Effector CD4-positive, alpha-beta T cell (primary cell): ENCODE measurements at places on chromosomes 5 and 9.

DNA sequence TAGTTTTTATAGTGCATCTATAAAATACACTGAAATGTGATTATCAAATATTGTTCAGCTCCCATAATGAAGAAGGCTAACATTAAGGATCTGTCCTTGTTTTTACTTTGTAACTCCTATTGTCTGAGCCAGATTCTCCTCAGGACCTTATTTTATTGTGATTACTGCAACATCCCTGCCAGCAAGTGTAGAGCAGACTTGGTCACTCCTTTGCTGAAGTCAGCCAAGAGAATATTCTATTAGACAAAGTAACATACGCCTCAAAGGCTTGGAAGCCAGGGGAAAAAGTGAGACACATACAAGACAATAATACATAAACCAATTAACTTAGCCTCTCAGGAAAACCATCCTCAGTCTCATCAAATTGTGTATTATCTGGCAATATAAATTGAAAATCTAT is 269.6 kb downstream of the ARL15 start:
- no peak for DNase-seq

- DNase-seq, result peak; percentile 11
These were observed 106.6 kb downstream of the COL23A1 start for GRCh38 chr5:178483620-178484019.

- no peak for DNase-seq
These were observed at the start of gene SOX30 for GRCh38 chr5:157652377-157652692. SOX30 (minus strand) TSS chr5:157652438; CDS start chr5:157652078, 360 bp downstream.

- no peak for DNase-seq
These were observed 37.0 kb upstream of the OSMR start for GRCh38 chr5:38808666-38809343.

DNA sequence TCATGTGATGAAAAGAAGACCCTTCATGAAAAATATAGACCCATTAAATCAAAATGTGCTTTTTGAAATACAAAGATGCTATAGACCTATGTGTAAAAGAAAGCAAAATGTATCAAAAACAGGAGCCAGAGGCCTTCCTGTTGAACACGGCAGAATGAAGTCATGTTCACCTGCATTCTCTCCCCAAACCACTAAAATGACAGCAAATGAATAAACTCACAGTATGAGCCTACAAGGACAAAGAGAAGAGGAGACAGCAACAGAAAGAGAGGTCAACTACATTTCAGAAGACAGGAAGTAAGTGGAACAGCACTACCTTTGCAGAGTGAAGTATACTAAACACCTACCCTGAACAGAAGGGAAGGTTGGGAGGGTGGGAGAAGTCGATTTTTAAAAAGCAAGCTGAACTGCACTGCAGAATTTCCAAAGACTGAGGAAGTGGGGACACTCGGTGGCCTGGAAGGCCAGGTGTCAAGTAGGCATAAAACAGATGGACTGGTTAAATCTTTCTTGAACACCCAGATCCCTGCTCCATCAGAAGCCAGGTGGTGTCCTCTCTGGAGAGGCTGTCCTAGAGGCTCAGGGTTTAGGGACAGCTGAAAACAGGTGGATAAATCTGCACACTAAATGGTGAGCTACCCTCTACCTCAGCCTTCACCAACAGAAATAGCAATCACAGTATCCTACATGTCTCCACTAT is 48.9 kb downstream of the MED27 start:
- no peak for DNase-seq

GRCh38 chr5:171428809-171429542 is 9.5 kb downstream of the FGF18 start:
- DNase-seq, result no peak

- DNase-seq, result no peak
These were observed 385.0 kb upstream of the SLC30A5 start for GRCh38 chr5:68708842-68709170.

- DNase-seq, result no peak
These were observed 510.4 kb downstream of the PSAT1 start for GRCh38 chr9:78807286-78807685.

DNA sequence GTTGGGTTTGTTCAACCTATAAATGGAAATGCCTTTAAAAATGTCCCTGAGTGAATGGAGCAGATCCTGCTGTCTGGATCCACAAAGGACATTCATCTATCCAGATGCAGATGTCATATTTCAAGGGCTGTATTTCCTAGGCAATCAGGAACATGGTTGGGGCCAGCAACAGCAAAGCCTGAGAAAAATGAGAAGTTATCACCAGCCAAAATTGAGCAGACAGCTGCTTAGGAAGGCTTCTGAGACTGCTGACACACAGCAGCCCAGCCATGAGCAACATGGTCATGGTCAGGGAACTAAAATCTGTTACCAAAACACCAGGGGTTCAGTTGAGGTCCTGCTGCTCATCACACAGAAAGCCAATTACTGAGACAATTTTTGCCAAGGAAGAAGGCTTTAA is 9.2 kb upstream of the IL7R start:
- no peak for DNase-seq

- no peak for DNase-seq
These were observed 7.6 kb downstream of the SVEP1 start for GRCh38 chr9:110571801-110572483.

DNA sequence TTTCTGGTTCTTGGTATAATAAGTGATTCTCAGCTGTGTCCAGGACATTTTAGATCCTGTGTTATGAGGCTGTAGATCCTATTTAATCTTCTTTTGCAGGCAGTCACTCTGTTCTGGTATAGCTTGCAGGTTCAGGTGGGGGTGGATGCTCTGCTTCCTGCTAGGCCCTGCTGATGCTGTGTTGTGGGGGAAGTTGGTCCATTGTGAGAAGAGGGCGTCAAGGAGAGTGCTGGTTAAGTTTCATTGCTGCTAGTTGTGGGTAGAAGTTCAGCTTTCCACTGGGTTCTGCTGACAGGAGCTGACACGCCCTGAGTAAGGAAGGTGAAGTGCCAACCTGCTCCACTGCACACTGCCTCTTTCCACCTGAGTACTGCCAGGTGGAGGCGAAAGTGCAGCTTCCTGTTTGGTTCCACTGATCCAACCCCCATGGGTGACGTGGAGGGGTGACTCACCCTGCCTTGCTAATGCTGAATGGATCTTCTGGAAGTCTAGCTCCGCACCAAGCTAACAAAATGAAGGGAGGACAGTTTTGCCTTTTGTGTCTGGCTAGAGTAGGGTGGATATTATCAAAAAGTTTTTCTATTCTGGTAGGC is 16.3 kb downstream of the NMRK1 start:
- DNase-seq, result peak; percentile 16

GRCh38 chr9:92189782-92190535 is 74.7 kb upstream of the SPTLC1 start:
- no peak for DNase-seq
